ENCODE measurements at places on chromosomes 11 and 22.
A peak's percentile ranks its signal among the peaks of the same experiment; 100 is the strongest.

DNA sequence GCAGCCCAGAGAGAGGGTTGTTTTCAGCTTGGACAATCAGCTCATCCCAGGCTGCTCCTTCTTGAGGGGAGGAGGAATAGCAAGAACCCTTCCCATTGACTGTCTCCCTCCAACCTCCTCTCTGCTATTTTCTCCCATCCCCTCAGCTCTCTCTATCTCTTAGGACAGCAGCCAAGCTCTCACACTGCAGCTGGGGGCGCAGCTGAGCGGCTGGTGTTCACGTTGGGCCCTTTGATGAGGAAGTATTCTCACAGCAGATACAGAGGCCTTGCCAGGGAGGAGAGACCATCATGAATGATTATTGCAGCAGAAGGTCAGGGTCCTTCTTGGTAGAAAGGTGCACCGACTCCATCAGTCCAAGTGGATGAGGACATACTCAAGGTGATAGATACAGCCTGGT, 26.5 kb upstream of the CADM1 start:
- ATAC-seq: no peak

GRCh38 chr11:18245396-18245795, 3.1 kb downstream of the SAA2 start:
- no peak for ATAC-seq

DNA sequence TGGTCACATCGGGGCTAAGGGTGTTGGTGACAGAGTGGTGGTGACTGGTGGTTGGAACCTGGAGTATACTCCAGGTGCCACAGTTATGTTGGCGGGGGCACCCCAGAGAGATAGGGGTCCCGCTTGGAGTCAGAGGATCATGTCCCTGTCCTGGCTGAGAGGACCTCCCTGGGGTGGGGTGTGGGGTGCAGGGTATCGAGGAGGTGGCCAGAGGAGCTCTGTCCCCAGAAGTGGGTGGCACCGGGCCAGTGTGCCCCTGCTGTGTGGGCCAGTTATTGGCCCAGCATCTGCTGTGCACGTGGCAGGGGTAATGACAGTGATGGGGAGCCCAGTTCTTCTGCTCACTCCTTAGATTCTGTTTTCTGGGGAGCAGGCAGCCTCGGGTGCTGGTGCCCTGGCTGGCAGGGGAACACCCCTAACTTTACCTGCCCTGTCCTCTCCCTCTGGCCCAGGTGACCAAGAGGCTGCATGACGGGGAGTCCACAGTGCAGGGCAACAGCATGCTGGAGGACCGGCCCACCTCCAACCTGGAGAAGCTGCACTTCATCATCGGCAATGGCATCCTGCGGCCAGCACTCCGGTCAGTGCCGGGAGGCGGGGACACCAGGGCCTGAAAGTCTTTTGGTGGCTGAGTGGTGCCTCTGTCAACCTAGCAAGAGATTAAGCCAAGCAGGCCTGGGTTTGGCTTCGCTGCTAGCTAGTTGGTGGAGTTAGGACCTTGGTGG, 56.3 kb downstream of the MYO7A start:
- peak; percentile 37 for ATAC-seq

GRCh38 chr11:2564008-2564530, 119.3 kb downstream of the KCNQ1 start:
- no peak for ATAC-seq

DNA sequence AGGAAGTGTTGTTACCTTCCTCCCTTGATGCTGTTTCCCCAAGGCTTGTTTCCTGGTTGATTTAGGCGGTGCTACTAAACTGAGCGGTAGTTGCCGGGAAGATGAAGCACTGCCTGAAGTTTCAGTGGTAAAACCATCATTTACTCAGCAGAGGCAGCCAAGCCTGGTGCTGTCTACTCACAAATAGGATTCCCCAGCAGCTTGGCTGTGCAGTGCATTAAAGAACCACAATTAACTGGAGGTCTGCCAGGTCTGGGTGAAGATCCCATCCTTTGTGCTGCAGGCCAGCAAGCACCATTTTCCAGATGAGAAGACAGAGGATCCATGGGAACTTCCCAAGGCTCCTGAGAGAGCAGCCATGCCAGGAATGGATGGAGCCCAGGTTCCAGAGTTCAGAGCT, 231.9 kb upstream of the E2F8 start:
- no peak for ATAC-seq

DNA sequence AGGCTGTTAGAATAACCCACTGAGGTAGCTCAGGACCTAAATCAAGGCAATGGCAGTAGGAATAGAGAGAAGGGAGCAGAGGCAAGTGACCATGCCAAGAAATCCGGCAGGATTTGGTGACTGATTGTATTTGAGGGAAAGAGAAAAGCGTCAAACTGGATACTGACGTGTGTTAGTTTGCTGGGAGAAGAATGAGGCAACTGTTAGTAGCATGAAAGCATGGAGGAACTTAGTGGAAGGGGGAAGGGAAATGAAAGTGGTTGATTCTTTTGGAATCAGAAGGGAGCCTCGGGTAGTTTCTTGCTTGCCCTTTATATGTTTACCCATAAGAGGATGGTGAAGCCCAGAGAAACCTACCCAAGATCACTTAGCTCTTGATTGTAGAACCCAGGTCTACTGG, 8.3 kb downstream of the PPFIBP2 start:
- no peak for ATAC-seq

GRCh38 chr11:58625086-58625485, 2.6 kb downstream of the CNTF start:
- ATAC-seq: no peak

- peak; percentile 80 for ATAC-seq
These were observed 1.9 kb downstream of the SYVN1 start for GRCh38 chr11:65132238-65132987.

GRCh38 chr11:33892906-33893594, 1.2 kb upstream of the LMO2 start:
- no peak for ATAC-seq

DNA sequence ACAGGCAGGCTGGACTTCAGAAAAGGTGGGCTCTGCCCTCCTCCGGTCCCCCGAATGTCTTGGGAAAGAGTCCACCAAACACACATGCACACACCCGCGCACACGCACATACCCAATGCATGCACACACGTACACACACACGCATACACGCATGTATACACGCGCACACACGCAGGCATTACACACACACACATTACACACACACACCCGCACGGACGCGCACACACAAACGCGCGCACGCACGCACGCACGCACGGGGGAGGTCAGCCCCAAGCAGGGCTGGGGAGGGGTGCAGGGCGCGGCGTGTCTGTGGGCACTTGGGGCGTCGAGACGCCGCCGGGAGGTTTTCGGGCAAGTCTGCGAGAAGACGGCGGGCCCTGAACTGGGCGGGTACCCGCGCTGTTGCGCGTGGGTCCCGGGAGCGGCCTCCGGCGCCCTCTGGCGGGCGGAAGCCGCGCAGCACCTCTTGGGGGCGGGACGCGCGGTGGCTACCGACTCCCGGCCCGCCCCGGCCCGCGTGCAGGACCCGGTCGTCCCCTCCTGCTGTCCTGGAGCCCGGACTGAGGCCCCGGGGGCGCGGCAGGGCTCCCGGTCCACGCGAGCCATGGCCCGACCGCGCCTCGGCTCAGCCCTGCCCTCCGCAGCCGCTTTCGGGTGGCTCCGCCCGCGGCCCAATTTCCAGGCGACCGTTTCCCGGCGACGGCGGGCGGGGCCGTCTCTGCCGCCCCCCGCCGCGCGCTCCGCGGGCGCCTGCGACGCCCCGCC, 3.6 kb downstream of the SEPTIN5 start:
- ATAC-seq: peak; percentile 77

DNA sequence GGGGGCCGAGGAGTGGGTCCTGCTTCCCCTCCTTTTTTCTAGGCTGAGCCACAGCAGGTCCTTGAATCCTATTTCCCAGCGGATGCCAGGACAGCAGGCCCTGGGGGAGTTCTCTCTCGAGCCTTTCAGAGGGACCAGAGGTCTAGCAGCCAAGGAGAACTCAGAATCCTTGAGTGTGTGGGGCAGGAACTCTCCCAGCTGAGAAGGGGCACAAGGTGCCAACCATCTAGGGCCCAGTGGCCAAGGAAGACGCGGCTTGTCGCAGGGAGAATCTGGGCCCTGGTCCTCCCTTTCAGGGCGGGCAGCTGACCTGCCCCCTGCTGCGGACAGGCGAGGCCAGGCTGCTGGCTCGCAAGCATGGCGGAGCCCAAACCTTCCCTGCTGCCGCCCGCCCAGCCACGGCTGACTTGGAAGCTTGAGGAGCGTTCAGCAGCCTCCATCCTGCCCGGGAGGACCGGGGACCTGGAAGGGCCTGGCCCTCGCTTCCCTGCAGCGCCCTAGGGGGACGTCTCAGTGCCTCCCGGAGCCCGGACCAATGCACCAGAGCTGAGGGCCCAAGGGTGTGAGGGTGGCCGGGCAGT, 972 bp upstream of the TSSC4 start:
- no peak for ATAC-seq

- peak; percentile 42 for ATAC-seq
These were observed 1.5 kb downstream of the IFITM5 start for GRCh38 chr11:297586-298405.

- no peak for ATAC-seq
These were observed 42.2 kb upstream of the GCAT start for GRCh38 chr22:37765498-37765897.

GRCh38 chr11:82398300-82398815, 335.3 kb downstream of the FAM181B start:
- no peak for ATAC-seq

DNA sequence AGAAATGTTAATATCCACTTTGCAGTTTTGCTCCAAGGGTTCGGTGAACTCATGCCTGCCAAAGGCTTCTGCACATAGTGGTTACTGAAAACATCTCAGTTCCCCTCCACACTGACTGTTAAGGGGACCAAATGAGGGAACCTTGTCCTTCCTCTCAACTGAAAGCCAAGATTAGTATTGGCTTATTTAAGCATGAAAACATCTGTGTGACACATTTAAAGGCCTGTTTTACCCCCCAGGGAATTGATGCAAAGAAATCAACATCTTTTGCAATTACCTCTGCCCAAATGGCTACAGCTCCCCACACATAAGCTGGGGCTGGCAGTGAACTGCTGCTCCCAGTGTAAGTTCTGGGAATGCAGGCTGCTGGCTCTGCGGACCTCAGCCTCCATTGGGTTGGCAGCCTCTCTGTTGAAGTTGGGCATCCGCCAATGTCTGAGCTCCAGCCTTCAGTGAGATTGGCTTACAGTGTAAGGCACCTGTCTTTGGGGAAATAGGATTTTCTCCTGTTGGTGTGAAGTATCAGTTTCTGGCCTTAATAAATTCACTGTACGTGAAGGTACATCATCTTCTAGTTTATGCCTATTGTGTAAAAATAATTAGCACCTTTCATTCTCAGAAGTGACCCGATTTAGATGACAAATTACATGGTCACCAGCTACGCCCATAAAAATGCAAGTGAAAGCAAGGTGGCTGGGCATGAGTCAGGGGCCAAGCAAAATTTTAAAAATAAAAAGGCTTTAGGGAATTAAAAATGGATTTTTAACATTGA, 213.4 kb upstream of the SYN3 start:
- peak; percentile 99 for ATAC-seq

- no peak for ATAC-seq
These were observed 58.9 kb downstream of the GUCY1A2 start for GRCh38 chr11:106959386-106959785.

GRCh38 chr11:34633990-34634693, 13.2 kb downstream of the EHF start:
- ATAC-seq: peak; percentile 90

- no peak for ATAC-seq
These were observed 1.1 kb downstream of the RRM1 start for GRCh38 chr11:4095509-4096230.

GRCh38 chr22:50221410-50222300, 20.8 kb downstream of the SELENOO start:
- no peak for ATAC-seq

GRCh38 chr11:2551131-2551530, 106.3 kb downstream of the KCNQ1 start:
- no peak for ATAC-seq

DNA sequence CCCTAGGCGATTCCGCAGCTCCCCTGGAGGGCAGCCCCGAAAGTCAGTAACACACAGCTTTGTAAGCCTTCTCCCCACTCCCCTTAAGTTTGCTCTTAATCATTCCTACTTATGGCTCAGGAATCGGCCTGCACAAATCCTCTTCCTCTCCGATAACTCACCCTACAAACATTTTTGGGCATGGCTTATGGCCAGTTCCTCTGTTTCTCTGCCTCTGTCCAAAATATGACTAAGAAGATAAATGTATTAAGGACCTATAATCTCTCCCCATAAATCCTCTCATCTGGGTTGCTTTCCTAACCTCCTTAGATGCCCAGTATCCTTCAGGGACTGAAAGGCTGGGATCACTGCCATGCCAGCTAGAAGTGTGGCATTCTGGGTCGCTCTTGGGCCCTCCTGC, 41.0 kb downstream of the PAMR1 start:
- no peak for ATAC-seq

DNA sequence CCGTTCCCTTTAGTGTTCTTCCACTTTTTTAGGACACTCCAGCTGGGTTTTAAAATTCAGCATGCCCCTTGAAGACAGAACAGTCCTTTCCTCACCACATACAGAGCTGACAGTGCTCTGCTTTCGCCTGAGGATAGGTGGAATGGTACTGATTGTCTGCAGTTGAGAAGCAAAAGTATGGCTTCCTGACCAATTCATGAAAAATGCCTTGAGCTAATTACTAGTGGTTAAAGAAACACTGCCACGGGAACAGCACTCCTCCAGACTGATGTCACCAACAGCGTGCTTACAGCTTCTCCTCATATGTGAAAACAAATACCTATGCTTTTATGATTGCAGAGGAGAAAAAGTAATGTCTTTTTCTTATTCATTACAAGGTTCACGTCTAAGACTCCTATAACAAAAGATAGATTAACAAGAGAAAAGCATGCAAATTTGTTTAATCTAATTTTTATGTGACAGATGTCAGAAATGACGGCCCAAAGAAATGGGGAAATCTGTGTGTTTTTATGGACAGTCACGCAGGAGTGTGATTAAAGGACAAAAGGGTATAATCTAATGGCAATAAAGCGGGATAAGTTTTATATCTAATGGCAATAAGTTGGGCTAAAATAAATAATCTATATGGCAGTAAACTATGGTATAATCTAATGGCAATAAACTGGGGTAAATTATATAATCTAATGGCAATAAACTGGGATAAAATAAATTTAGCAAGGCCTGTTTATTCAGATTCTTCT, 123.4 kb upstream of the ARHGAP42 start:
- ATAC-seq: no peak

DNA sequence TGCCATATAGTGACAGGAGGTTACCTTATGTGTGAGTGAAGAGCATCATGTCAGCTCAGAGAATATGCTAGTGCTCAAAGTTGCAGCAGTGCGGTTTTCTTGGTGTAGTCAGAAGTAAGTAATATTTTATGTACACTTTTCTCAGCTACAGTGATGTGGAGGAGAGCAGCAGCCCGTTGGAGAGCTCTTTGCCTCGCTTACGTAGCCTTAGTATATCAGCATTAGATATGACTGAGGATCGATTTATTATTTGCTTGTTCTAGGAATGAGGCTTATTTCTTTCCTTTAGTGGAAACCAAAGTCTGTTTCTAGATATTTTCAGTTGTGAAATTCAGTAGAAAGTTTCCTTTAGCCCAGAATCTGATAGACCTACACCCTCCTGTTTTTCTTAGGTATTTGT, 63.6 kb downstream of the PPP2R1B start:
- ATAC-seq: no peak

Data from stimulated activated memory B cell treated with anti-CD40 and anti-IgM and Interleukin-4, amounts not matched to agents 10 μg/mL and 1 μg/mL and 100 μg/mL, for 72 hours (primary cell).